Islet precursor cell (in vitro differentiated cells): ENCODE measurements at places on chromosomes 4 and X.
A peak's percentile ranks its signal among the peaks of the same experiment; 100 is the strongest.

- peak; percentile 55 for DNase-seq
These were observed 946.4 kb downstream of the PDHA2 start for GRCh38 chr4:96786306-96786705.

DNA sequence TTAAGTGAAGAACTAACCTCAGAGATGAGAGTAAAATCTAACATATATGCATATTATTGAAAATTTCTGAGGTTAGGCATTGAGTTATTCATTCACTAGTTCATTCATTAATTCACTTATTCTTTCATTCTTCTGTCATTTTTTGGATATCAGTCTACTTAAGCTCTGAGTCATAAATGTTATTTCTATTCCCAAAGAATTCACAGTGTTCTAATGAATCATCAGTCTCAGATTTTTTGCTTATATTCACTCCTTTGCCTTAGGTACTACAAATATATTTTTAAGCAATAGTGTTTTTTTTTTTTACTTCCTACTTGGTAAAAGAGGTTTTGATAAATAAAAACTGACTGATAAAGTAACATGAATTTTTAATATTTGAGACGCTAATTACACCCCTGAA is 95.2 kb upstream of the DKK2 start:
- no peak for DNase-seq

- DNase-seq: no peak
These were observed 50.3 kb upstream of the OTUD4 start for GRCh38 chr4:145230726-145231125.

GRCh38 chr4:150116506-150116905 is 38.3 kb downstream of the DCLK2 start:
- no peak for DNase-seq

GRCh38 chr4:25457053-25457715 is 80.1 kb downstream of the ANAPC4 start:
- no peak for DNase-seq

- no peak for DNase-seq
These were observed 132.5 kb downstream of the PTTG2 start for GRCh38 chr4:38092701-38093100.

DNA sequence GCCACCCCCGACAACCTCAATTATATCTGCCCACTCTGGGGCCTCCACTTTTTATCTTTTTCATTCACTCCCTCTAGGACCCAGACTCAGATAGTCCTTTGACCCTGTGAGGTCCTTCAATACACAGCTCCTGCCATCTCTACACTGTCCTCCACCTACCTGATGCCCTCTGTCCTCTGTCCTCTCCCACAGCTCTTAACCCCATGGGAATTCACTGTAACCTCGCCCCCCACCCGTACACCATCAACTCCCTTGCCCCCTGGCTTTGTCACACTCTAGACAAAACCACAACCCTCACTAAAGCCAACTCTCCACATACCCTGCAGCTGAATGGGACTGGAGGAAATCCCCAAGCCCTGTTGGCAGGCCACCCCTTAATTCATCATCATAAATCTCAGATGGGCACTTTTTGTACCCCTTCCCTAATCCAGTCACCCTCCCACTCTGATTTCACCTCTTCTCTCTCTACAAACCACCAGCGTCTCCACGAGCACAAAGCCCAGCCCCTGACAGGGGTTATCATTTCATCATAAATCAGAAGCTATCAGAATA is 52.3 kb upstream of the ENPP6 start:
- peak; percentile 28 for DNase-seq

DNA sequence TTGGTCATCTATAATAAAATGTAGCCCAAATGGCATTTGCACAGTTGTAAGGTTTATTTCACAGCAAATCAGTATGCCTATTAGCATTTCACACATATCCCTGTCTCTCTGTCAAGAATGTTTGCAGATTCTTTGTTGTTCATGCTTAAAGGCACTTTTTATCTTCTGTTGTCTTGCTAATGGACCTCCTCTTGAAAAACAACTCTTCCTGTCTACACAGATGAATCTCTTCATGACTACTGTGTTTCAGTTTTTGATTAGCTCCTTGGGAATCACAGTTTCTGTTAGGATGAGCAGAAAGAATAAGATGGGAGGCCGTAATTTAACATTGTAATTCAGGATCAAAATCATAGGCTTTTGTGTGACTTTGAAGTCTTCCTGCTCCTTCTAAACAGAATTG is 35.5 kb upstream of the SLC4A4 start:
- no peak for DNase-seq

GRCh38 chrX:118383120-118383519 is 37.2 kb downstream of the WDR44 start:
- DNase-seq: no peak

DNA sequence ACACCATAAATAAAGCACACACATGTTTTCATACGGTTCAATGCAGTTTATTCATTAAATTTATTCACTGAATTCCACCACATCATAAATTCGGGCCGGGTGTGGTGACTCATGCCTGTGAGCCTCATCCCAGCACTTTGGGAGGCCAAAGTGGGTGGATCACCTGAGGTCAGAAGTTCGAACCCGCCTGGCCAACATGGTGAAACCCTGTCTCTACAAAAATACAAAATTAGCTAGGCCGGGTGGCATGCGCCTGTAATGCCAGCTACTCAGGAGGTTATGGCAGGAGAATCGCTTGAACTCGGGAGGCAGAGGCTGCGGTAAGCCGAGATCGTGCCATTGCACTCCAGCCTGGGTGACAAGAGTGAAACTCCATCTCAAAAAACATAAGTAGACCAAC is 131.6 kb downstream of the PDS5A start:
- DNase-seq: no peak

DNA sequence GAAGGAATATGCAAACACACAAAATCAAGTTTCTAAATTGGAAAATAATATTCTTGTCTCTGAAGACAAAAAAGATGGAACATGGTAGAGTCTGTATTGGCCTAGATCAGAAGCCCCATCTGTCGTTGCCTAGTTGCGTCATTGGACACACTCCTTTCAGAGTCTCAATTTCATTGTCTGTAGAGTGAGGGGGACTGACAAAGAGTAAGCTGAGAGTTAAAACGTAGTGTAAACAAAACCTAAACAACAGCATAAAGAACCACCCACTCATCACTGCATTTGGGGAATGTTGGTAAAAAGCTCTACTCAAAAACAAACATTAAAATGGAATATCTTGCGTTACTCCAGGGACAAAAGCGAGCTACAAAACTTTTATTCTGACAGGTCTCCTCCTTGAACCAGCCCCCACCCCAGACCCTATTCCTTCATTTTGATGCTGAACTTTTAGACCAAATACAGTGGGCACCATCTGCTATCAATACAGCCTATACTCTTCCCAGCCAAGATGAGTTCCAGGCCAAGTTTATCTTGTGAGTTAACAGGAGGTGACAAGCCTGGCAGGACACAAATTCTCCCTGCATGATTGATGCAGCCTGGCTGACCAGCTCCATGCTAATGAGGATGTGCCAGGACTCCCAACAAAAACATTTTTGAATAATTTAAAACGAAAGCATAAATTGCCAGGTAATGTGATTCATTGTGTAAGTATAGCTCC is 125.2 kb downstream of the COL25A1 start:
- DNase-seq: no peak

DNA sequence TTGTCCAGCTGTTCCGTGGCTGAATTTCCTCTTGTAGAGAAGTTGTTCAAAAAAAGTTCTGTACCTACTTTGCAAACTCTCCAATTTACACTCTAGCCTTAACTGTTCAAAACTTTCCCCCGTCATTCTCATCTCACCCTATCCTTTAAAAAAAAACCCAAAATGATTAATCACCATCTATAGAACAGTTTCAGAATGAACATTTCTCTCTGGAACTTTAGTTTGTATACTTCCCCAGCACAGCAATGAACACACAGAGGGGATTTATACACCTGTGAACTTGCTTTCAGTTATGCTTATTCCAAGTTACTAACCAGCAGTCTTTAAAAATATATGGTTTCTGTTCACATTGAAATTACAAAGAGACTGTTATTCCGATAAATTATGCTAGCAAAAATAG is 1.2 kb downstream of the GEMIN8 start:
- no peak for DNase-seq

DNA sequence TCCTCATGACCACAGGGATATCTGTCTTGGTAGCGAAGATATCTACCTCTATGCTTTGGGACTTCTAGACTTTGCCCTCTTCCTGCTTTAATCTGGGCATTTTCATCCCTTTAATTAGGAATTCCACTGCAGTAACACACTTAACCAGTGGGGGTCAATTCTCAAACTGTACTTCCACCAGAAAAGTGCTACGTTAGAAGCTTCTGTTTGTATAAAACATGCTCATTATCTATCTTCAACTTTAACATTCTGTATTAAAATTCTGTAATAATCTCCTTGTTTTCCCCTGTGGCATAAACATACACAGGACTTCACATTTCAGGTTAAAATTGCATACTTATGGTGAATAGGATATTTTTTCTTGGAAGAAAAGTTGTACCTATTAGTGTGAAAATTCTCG is 105.6 kb downstream of the AMMECR1 start:
- DNase-seq: no peak

GRCh38 chr4:3248811-3249661 is at the start of gene MSANTD1:
Gene MSANTD1, plus strand, starts transcription at chr4:3249159. Its CDS starts 64 bp downstream, at chr4:3249223.
- DNase-seq: no peak

GRCh38 chr4:56937262-56937661 is 29.6 kb downstream of the REST start:
- no peak for DNase-seq

DNA sequence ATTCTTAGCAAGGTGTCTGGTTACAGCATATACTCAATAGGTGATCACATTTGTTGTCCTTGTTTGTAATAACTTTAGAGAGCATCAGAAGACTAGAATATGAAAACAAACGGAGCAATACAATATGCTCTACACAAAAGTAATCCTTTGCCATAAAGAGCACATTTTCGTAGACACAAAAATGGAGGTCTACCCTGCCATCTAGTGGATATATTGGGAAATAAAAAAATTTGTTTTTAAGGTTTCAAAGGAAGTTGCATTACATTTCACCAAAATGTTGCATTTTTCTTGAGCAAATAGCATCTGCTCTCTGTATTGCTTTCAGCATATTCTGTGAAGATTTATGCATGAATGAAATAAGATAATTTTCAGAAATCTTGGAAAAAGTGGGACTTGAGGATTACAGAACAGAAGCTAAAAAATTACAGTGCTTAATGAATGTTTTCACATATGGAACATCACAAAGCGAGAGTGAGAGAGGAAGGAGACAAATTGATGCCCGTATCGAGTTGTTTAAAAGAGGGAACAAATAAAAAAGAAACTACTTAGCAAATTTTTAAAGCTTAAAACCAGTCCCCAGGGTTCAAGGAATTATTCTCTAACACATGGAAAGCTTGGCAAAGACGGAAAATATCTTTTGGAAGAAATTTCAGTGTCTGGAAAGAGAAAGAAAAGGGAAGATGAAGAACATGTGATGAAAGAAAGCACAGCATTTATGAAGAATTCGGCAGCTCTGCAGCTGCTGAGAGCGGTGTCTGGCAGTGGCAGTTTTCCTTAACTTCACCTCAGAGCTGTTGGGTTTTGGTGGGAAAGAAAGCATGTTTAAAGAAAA is 390.1 kb downstream of the ANKRD50 start:
- DNase-seq: no peak

- no peak for DNase-seq
These were observed 1.2 kb upstream of the EBP start for GRCh38 chrX:48520455-48520854.

DNA sequence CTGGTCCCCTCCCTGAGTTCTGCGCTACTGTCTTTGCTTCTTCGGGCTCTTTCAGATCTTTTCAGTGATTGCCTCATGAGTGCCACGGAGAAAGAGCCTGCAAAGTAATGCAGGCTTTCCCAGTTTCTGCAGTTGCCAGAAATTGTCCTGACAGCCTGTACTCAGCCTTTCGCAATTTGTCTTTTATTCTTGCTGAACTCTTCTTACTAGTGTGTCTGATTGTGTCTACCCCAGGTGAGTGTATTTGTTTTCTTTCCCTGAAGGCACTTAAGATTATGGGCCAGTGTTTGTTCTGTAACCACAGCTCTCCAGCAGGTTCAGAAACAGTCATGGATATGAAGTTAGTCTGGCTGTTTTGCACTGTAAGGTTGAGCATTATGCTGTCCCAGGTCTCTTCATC is 47.1 kb downstream of the FAM193A start:
- no peak for DNase-seq

GRCh38 chrX:87299563-87300160 is 217.9 kb upstream of the KLHL4 start:
- DNase-seq: no peak

GRCh38 chr4:11720292-11720691 is 291.6 kb upstream of the HS3ST1 start:
- DNase-seq: no peak

GRCh38 chrX:68086709-68087108 is 346.6 kb downstream of the OPHN1 start:
- DNase-seq: no peak

GRCh38 chr4:22814906-22815305 is 122.2 kb downstream of the GBA3 start:
- no peak for DNase-seq

DNA sequence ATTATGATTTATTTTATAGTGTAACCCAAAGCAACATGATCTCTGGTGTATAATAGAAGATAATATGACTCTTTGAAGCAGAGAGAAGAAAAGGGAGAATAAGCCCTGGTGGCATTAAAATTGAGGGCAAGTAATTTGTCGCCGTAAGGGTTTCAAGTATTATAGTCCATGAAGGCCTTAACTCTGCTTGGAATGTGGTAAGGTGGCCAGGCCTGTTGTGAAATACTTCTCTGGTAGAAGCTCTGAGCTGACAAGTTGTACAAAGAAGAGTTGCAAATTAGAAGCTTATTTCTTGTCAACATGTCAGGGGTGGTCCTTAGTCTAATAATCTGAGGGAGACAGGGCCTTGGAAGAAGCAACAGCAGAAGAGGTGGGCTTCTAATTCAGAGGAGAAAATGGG is 151.7 kb upstream of the HHIP start:
- DNase-seq: no peak

GRCh38 chrX:38061335-38061734 is 55.0 kb downstream of the SYTL5 start:
- DNase-seq: no peak

DNA sequence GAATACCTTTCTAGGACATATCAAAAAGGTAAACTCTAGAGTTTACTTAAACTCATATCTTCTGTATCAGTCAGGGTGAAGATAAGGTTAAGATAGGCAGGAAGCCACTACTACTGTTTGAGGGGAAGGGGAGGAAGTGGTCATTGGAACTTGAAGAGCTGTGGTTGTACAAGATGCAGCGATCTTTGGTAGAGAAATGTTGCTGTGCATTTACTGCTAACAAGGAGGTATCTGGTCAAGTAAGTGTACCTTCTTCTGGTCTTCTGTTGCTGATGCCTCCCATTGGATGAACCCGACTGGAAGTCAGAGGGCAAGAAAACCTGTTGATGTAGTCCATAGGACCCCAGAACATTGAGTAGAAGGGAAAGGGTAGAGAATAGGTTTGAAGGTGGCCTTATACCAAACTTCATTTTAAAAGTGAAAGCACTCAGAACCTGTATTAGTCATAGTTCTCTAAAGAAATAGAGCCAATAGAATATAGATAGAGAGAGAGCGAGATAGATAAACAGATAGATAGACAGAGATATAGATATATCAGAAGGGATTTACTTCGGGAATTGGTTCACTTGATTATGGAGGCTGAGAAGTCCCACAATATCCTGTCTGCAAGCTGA is 47.9 kb upstream of the TSPAN5 start:
- DNase-seq: no peak
